CD14-positive monocyte (primary cell): ENCODE measurements at places on chromosomes 7 and 10. TPM values are rescaled to one million over a fixed set of nuclear protein-coding genes. Genes with fewer than 3 reads are reported as not detected.

PPP1R9A gene
- polyA plus RNA-seq, result not detected

OPN1SW gene
- polyA plus RNA-seq, result not detected

VSTM4 gene
- not detected in 2 replicates for polyA plus RNA-seq

DNA sequence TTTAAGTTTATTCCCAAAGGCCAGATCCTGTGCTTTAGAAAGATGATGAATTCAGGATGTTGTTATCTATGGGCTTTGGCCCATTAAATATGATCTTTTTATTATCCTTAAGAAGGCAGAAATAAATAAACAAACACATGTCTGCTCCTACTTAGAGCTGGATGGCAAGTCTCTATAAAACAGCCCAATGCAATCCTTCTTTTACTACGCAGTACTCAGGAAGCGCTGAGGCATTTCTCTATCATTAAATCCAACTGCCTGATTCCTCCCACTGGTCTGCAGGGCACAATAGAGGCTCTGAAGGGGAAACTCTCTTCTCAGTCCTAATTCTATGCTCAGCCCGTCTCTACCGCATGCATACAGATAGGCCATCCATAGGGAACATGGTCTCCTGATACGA is 144.5 kb upstream of the TMEM72 start:
- no peak overlapping the region for H3K4me3 ChIP-seq
- no peaks in the 10 kb centered on the region for H3K27me3 ChIP-seq
- H3K4me1 ChIP-seq, result no peaks in the 10 kb centered on the region
- no peak overlapping the region for H3K27ac ChIP-seq
- DNase-seq, result no peak

- H3K36me3 ChIP-seq, result peaks cover 7% of the 10 kb centered on the region
- no peak for DNase-seq
- H3K27ac ChIP-seq, result no peak overlapping the region
- no peaks in the 10 kb centered on the region for H3K27me3 ChIP-seq
- H3K4me3 ChIP-seq, result no peak overlapping the region
Measured at GRCh38 chr10:22679608-22680007, 34.8 kb downstream of the PIP4K2A start.

- H3K27ac ChIP-seq, result peak overlapping the region; percentile 7
- H3K36me3 ChIP-seq, result peaks cover 3% of the 10 kb centered on the region
- no peak for DNase-seq
- peaks cover 68% of the 10 kb centered on the region for H3K4me1 ChIP-seq
- peak overlapping the region; percentile 38 for H3K4me3 ChIP-seq
- H3K27me3 ChIP-seq, result no peaks in the 10 kb centered on the region
Measured at GRCh38 chr10:79131836-79132631, 63.3 kb downstream of the ZMIZ1 start.
